Globus pallidus (tissue), 1 donor: ENCODE measurements at places on chromosomes 3 and 15.

- peak; percentile 38 for DNase-seq
These were observed 304.4 kb upstream of the C2CD4B start for GRCh38 chr15:62469478-62469873.

DNA sequence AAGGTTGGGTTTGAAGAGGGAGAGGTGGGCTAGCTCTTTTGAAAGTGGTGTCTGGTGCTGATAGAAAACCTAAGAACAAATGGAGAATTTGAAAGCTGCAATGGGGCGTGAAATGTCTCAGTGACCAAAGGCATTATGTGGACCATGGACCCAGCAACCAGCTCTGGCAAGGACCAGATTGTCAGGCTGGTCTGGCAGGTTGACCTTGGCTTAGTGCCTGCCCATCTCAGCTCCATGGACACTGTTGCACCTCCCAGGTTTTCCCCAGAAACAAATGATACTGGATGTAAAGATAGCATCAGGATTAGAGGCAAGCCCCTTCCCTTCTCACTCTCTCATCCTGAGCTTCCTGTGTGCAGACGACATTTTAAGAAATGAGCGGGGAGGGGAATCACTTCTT is 302.9 kb upstream of the LRRFIP2 start:
- no peak for DNase-seq

GRCh38 chr3:122247825-122248185 is 64.3 kb downstream of the CASR start:
- DNase-seq = no peak

DNA sequence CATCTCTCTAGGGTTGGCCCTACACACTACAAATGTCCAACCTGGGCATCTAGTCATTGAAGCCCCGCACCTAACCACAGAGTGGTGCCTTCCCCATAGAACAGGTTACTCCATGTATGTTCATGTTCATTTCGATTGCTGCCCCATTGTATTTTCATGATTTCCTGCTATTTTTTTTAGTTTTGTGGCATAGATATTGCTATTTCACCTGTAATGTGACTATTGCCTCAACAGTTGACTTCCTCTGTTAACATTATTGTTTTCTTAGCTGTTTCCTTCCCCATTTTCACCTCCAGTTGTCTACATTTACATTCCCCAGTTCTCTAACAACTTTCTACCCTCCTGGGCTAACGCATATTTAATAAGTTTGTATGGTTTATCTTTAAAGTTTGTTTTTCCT is 137.7 kb upstream of the RBMS3 start:
- DNase-seq = no peak

- peak; percentile 63 for DNase-seq
These were observed 43.1 kb upstream of the SLC25A36 start for GRCh38 chr3:140898340-140899180.
